ENCODE measurements at places on chromosomes 13 and 19.

- DNase-seq: no peak
Measured at GRCh38 chr13:20714563-20715329, 11.2 kb downstream of the IL17D start.

GRCh38 chr19:45451131-45451849, 16.5 kb upstream of the FOSB start:
- DNase-seq: no peak

- DNase-seq: no peak
Measured at GRCh38 chr19:30071871-30072270, 129.8 kb downstream of the URI1 start.

DNA sequence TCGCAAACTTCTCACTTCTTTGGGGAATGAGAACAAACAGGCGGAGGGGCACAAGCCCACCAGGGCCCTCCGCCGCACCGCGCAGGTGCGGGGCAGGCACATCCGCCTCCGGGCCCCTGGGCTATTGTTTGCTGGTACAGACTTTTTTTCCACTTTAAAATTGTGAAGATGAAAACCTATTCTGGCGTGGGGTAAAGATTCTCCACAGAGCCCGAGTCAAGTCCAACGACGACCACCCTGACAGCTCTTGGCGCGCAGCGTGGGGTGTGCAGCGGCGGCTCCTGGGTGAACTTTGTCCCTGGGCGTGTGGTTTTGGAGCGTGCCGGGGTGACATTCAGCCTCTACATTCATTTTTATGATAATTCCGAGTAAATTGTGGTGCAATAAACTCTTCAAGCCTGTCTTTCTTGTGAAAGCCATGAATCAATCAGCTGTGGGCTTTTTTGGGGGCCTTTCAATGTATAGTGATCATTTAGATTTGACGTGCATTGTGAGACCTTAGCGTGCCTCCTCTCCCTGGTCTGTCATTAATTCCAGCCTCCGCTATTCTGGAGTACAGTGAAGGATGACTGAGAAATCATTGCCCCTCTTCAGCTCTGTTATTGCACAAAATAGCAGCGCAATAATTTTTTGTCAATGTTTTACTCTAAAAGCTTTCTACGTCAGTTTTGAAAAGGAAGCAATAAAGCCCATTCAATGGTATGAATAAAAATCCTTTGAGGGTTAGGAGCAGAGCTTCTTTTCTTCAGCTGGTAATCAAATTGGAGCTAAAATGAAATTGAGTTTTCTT, 90.0 kb downstream of the TEX29 start:
- no peak for DNase-seq

DNA sequence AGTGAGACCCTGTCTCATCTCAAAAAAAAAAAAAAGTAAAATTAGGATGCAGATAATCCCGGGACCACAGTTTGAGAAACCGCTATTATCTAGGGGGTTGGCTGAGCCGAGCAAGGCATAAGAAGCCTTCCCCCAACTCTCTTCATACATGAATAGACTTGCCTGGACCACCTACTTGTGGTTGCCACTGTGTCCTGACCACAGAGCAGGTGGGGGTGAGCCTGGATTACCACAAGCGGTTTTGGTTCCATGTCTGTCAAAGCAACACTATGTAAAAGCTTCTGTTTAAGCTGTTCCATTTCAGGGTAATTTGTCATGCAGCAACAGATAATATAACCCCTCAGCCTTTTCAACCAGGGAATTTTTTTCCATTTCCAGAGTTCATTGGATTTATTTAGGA, 3.3 kb upstream of the NAPA start:
- peak; percentile 66 for DNase-seq

- no peak for DNase-seq
Measured at GRCh38 chr13:61084988-61085387, 330.7 kb downstream of the PCDH20 start.

DNA sequence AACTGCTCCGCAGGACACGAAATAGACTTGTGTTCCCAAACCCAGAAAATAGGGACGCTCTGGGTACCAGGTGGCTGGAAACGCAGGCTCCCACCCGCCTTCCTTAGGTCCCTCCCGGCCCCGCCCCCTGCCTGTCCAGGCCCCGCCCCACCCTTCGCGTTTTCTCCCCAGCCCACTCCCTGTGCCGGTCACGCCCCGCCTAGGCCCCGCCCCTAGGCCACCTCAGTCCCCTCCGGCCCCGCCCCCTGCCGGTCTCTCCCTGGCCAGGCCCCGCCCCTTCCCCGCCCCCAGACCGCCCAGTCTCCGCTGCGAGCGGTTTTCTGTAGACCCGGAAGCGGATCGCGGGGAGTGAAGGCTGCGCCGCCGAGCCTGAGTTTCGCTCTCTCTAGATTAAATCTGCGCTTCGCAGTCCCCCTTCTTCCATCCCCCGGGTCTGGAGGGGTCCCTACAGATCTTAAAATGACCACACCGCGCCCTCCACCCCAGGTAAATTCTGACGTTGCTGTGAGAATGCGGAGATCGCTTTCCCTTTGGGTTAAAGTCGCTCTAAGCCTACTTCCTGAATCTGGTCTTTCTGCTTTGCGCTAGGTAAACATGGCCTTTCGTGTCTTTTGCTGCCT, 3.7 kb upstream of the ZNF665 start:
- peak; percentile 95 for DNase-seq

DNA sequence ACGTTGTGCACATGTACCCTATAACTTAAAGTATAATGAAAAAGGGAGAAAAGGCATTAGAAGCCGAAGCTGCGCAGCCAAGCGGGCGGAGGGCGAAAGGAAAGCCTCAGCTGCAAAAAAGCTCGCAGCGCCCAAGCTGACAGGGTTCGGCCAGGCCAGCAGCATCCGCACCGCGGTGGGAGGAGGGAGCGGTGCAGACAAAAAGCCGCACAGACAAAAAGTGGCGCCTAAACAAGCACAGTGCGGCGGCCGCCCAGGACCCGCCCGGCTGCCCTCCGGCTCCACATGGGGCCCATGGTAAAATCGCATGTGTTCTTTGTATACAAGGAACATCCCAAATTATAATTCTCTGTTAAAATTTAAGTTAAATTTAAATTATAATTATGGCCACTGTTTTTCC, 42.4 kb downstream of the PSG3 start:
- no peak for DNase-seq

DNA sequence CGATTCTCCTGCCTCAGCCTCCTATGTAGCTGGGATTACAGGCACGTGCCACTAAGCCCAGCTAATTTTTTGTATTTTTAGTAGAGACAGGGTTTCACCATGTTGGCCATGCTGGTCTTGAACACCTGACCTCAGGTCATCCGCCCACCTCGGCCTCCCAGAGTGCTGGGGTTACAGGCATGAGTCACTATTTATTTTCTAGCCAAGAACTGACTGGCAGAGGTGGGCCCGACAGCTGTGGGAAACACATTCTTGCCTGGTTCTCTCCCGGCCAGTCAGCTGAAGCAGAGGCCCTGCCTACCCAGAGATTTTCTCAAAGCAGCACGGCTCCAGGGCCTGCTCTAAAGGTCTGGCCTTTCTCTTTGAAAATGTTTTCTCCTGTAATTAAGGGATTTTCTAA, 108.0 kb downstream of the KCTD15 start:
- DNase-seq: no peak

GRCh38 chr13:31773538-31773937, 34.2 kb downstream of the RXFP2 start:
- DNase-seq: no peak

DNA sequence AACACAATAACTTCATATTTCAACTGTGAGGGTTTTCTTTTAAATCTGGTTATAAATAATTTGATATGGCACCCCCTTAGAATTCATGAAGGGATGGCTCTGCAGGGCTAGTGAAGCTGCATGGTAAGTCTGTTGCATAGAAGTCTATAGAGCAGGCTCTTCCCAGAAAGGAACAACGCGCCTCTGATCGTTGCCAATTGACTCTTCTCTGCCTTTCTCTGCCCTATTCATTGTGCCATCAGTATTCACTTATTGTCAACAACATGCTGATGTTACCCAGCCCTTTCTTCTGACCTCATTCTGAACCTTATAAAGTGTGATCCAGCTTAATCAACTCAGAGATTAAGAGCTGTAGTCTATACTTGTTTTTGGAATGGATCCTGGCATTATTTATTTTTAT, 16.3 kb upstream of the DCT start:
- no peak for DNase-seq

DNA sequence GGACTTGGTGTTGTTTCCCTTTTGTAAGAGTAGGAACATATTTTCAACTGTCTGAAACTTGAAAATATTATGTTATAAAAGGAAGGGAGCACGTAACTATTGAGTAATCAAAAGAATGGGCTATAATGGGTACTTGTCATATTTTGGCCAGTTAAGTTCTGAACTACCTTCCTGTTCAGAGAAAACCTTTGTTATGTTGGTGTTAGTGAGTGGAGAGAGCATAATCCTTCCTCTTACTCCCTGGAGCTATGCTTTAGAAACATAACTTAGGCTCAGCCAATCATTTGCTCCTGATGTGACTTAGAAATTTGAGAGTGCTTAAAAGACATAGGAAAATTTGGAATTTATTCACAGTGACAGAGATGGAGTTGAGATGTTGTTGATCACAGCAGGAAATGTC, 482.5 kb upstream of the SPRY2 start:
- DNase-seq: no peak

DNA sequence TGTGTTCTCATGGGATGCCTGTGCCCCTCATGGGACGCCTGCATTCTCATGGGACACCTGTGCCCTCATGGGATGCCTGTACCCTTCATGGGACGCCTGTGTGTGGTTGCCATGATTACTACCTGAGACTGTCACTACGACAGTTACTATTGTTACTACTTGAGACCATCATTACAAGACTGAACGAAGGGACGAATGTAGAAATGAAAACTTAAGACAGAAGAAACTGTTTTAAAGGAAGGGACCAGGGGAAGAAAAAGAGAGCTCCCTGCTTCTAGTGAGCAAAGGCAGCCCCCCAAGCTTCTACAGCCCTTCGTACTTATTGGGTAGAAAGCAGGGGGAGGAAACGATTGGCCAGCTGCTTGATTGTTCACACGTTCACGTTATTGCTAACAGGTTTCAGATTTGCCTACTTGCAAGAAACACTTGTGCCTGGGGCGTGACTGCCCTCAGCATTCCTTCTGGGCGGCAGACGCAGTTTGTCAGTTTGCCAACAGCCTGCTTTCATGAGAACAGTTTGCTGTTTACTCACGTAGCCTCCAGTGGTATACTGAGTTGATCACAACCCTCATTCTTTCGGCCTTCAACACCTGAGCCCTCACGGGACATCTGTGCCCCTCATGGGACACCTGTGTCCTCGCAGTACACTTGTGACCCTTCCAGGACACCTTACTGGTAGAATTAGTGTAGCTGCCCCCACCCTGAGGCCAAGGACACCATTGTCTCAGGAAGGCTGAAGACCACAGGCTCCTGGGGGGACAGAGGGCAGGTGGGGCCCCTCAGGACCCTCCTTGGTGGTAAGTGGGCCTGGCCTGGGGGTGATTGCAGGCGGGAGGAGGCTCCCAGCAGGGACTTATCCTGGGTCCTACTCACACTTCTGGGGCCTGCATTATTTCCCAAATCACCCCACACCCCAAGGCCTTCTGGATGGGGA, 2.5 kb upstream of the S1PR4 start:
- peak; percentile 37 for DNase-seq

- no peak for DNase-seq
Measured at GRCh38 chr19:17766543-17767131, 15.4 kb downstream of the FCHO1 start.

GRCh38 chr13:84574851-84575250, 692.6 kb upstream of the SLITRK1 start:
- DNase-seq: no peak

DNA sequence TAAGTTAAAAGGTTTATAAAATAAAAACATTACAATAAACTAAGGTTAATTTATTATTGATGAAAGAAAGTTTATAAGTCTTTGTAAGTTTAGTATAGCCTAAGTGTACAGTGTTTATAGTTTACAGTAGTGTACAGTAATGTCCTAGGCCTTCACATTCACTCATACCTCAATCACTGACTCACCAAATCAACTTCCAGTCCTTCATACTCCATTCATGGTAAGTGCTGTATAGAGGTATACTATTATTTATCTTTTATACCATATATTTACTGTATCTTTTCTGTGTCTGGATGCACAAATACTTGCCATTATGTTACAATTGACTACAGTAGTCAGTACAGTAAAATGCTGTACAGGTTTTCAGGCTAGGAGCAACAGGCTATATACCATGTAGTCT, 490.0 kb downstream of the GPC6 start:
- no peak for DNase-seq

DNA sequence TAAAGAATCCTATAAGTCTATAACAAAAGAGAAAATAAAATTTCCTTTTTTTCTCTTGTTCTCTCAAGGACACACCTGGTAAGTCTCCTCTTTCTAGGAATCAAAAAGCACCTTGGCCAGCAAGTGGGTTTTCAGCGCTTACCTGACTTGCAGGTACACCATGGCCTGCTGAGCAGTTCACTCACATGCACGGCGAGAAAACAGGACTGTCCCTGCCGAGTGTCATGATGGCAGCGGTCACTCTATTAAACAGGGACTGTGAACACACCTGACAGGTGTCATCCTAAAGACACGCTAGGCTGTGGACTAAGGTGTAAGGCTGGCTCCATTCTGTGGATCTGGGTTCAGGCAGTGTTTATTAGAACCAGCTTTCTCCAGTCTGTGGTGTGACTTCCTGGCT, 170.2 kb downstream of the TEX29 start:
- no peak for DNase-seq

GRCh38 chr19:8459520-8460270, 14.9 kb downstream of the HNRNPM start:
- no peak for DNase-seq

- no peak for DNase-seq
Measured at GRCh38 chr19:38068826-38069225, 155.2 kb downstream of the DPF1 start.

GRCh38 chr19:29293292-29293691, 80.3 kb upstream of the UQCRFS1 start:
- no peak for DNase-seq

DNA sequence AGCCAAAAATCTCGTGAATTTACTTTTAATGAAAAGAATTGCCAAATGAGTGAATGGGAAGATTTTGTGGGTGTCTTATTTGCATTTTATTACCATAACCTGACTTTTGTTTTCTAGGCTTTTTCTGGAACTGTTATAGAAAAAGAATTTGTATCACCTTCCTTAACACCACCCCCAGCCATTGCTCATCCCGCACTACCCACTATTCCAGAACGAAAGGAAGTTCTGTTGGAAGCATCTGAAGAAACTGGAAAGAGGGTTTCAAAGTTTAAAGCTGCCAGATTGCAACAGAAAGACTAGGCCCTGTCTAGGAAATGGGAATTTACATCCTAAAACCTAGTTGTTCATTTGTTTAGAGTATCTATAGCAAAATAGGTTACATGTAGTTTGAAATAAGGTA, 72.7 kb downstream of the URI1 start:
- no peak for DNase-seq

- no peak for DNase-seq
Measured at GRCh38 chr19:50693064-50693975, 26.3 kb downstream of the SHANK1 start.

DNA sequence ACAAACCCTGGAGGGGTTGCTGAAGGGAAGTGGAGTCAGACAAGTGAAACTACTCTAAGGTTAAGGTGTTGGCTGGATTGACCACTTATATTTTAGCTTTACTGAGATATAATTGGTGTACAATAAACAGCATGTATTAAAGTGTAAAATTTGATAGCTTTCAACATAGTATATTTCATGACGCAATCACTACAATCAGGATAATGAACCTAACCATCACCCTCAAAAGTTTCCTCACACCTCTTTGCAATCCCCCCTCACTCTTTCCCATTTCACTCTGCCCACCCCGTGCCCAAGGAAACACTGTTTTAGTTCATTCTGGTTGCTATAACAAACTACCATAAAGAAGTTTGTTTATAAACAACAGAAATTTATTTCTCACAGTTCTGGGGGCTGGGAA, 508.0 kb downstream of the FGF9 start:
- no peak for DNase-seq
